Stimulated activated CD8-positive, alpha-beta memory T cell treated with anti-CD3 and anti-CD28 coated beads, Interleukin-7, amount 100 ng/mL, for 48 hours (primary cell): ENCODE measurements at places on chromosomes 12 and 14.

DNA sequence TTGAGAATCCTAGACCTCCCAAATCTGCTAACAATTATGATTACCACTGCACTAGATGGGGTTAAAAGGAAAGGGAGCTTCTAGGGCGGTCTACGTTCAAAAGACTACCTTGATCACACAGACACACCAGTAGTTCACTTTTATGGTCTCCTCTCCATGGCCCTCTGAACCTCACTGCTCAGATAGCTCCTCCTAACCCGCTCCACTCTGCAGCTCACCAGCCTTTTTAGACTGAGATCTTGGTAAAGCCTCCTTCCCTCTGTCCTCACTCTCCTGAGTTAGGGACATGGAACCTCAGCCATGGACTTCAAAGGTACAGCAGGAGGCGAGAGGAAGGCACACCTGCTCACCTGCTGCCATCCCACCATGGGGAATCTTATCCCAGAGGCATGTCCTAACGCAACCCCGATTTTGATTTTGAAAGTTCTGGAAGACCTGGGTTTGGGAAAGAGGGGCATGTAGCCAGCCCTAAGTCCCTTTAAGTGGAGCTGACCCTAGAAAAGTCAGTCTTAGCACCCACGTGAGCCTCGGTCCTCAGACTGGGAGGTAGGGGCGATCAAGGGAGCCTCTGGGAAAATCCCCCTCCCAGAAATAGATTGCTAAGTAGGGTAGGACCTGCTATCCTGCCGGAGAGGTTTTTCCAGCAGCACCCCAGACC lies 1.3 kb downstream of the ZNF219 start:
- no peak for DNase-seq

GRCh38 chr14:68050177-68050576 lies 230.6 kb downstream of the RAD51B start:
- DNase-seq, result no peak

DNA sequence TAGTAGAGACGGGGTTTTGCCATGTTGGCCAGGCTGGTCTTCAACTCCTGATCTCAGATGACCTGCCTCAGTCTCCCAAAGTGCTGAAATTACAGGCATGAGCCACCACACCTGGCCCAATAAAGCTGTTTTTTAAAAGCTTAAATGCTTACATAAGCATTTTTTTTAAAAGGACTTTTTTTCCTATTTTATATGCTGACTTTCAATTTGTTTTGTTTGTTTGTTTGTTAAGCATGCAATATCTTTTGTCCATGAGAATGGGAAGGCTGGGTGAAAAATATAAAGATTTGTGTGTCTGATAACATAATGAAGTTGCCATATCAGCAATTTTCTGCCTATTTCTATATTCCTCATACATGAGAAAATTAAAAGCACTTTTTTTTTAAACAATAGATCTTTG lies 17.0 kb upstream of the SLC2A13 start:
- no peak for DNase-seq

DNA sequence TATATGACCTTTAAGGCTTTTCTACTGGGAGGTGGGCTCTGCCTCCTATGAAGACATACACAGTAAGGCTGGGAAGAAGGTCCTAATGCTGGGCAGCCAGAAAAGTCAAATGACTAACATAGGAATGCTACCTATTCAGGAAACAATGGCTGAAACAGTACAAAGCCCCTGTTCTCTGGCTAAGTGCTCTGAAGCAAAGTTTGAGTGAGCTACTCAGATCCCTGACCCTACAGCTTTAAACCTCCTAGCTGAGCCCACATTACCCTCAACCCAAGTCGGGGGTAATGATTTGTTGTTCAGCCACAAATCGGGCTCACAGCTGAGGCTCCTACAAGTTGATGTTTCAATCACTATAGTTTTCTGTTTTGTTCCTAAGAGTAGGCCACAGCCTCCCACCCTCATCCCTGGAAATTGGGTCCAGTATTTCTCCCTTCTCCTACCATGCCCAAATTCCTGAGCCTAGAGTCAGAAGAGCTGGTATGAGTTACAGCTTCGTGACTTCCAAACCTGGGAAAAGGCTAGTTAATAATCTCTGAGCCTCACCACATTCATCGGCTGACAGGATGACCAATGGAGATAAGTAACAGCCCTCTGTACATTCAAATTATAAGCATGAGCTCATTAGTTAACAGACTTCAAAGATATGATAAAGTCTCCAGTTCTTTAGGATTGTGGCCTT lies 46.5 kb downstream of the BTBD7 start:
- no peak for DNase-seq
